ENCODE measurements at places on chromosomes 6 and 20.

DNA sequence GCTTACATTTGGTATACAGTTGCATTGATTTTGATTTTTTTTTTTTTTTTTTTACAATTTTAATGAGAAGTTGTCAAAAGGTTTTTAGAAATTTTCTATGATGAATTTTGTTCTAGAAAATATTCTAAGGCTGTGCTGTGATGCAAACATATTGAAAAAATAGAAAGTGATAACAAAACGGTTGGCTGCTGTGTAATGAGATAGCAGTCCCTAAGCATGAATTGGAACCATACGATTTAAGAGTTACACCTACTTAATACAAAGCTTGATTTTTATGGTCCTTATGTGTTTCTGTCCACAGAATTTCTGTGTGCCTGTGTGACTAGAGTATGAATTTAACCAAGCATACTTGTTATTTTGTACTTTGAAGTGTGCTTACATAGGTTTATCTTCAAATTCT, 12.1 kb downstream of the HIVEP1 start:
- H3K27ac ChIP-seq = peak overlapping the region; percentile 78
- no peak for DNase-seq
- peaks cover 42% of the 10 kb centered on the region for H3K4me1 ChIP-seq
- no peaks in the 10 kb centered on the region for H3K27me3 ChIP-seq
- H3K36me3 ChIP-seq = peaks cover 23% of the 10 kb centered on the region

GRCh38 chr20:33862709-33863403, 51.7 kb downstream of the CHMP4B start:
- H3K4me1 ChIP-seq = no peaks in the 10 kb centered on the region
- H3K27ac ChIP-seq = no peak overlapping the region

- no peaks in the 10 kb centered on the region for H3K4me1 ChIP-seq
- H3K4me3 ChIP-seq = no peak overlapping the region
- peaks cover 8% of the 10 kb centered on the region for H3K27me3 ChIP-seq
- H3K27ac ChIP-seq = no peak overlapping the region
- DNase-seq = no peak
Observed at GRCh38 chr20:15805154-15805553, 768.1 kb downstream of the KIF16B start.

DNA sequence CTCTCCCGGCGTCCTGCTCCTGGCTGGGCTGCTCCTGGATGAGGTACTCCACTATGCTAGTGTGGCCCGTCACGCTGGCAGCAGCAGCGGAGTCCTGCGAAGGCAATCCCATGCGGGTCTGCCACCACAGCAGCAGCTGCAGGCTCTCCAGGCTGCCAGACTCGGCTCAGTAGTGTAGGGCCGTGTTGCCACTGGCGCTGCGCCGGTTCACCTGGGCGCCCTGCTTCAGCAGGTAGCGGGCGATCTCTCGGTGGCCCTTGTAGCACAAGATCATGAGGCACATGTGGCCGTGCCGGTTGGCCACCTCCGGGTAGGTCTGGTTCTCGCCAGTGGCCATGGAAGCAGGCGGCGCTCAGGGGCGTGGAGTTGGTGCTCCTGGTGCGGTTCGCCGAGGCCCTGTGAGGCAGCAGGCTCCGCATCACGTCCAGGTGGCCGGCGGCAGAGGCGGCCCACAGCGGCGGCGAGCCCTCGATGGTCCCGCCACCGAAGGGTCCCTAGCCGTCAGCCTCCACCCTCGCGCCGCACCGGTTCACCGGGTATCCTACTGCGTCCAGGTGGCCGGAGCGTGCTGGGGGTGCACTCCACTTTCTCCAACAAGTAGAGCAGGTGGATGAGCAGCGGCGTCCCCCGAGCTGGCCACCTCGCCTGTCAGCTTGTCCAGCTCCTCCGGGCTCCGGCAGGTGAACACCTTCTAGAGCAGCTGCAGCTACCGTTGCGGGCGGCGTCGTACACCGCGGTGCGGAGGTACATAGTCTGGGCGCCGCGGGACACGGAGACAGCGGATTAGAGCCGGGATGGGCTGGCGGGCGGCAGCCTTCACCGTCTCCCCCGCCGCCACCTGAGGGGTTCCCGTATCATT, 19.8 kb downstream of the RFPL4B start:
- no peaks in the 10 kb centered on the region for H3K36me3 ChIP-seq
- H3K27ac ChIP-seq = no peak overlapping the region
- no peaks in the 10 kb centered on the region for H3K27me3 ChIP-seq
- H3K4me3 ChIP-seq = no peak overlapping the region
- peaks cover 8% of the 10 kb centered on the region for H3K4me1 ChIP-seq

- DNase-seq = no peak
- H3K27ac ChIP-seq = no peak overlapping the region
- H3K4me1 ChIP-seq = no peaks in the 10 kb centered on the region
Observed at GRCh38 chr6:83597511-83597910, 85.2 kb downstream of the PRSS35 start.

GRCh38 chr20:3803854-3804253, 7.7 kb downstream of the CDC25B start:
- H3K27ac ChIP-seq = no peak overlapping the region
- peaks cover 35% of the 10 kb centered on the region for H3K36me3 ChIP-seq
- H3K27me3 ChIP-seq = no peaks in the 10 kb centered on the region
- H3K4me3 ChIP-seq = no peak overlapping the region
- peak; percentile 81 for DNase-seq
- peaks cover 62% of the 10 kb centered on the region for H3K4me1 ChIP-seq

- H3K27me3 ChIP-seq = peaks cover 24% of the 10 kb centered on the region
- H3K36me3 ChIP-seq = no peaks in the 10 kb centered on the region
- H3K27ac ChIP-seq = no peak overlapping the region
- H3K4me1 ChIP-seq = no peaks in the 10 kb centered on the region
Observed at GRCh38 chr6:122772724-122773415, 6.6 kb upstream of the FABP7 start.

DNA sequence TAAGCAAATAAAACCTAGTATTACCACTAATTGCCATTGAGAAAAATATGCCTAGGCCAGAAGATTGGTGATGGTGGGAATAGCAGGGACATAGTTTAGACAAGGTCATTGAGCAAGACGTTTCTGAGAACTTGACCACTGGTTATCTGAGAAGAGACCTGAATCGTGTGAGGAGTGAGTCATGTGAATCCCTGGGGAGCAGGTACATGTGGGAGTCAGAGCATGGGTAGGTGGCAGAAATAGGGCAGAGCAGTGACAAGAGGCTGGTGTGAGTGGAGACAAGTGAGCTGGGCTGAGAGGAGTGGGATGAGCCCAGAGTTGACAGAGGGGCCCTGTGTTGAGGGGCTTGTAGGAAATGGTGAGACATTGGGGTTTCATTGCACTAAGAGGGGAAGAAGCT, 16.4 kb downstream of the MICA start:
- no peaks in the 10 kb centered on the region for H3K4me1 ChIP-seq
- H3K36me3 ChIP-seq = peaks cover 17% of the 10 kb centered on the region
- H3K27me3 ChIP-seq = no peaks in the 10 kb centered on the region
- no peak overlapping the region for H3K27ac ChIP-seq
- no peak for DNase-seq

- no peaks in the 10 kb centered on the region for H3K27me3 ChIP-seq
- H3K4me1 ChIP-seq = peaks cover 16% of the 10 kb centered on the region
- DNase-seq = no peak
- H3K4me3 ChIP-seq = no peak overlapping the region
Observed at GRCh38 chr20:38001981-38002380, 31.3 kb downstream of the TTI1 start.

Data from chondrocyte (in vitro differentiated cells).